GM12878 (cell line): ENCODE measurements at places on chromosomes 1 and 21. TPM values are rescaled to one million over a fixed set of nuclear protein-coding genes. Genes with fewer than 3 reads are reported as not detected.
A peak's percentile ranks its signal among the peaks of the same experiment; 100 is the strongest.

GRCh38 chr1:54255026-54255702 lies 55.2 kb downstream of the MRPL37 start:
- H3K4me1 ChIP-seq = no peaks in the 10 kb centered on the region
- H3K4me3 ChIP-seq = no peak overlapping the region
- no peak for DNase-seq
- no peaks in the 10 kb centered on the region for H3K27me3 ChIP-seq
- no peaks in the 10 kb centered on the region; the same call in 1 of the 2 replicates for H3K36me3 ChIP-seq

GRCh38 chr1:58223522-58223921 lies 323.0 kb downstream of the OMA1 start:
- H3K27ac ChIP-seq = no peak overlapping the region
- no peak overlapping the region for H3K4me3 ChIP-seq
- no peaks in the 10 kb centered on the region; the same call in 1 of the 2 replicates for H3K27me3 ChIP-seq
- no peak for DNase-seq

DNA sequence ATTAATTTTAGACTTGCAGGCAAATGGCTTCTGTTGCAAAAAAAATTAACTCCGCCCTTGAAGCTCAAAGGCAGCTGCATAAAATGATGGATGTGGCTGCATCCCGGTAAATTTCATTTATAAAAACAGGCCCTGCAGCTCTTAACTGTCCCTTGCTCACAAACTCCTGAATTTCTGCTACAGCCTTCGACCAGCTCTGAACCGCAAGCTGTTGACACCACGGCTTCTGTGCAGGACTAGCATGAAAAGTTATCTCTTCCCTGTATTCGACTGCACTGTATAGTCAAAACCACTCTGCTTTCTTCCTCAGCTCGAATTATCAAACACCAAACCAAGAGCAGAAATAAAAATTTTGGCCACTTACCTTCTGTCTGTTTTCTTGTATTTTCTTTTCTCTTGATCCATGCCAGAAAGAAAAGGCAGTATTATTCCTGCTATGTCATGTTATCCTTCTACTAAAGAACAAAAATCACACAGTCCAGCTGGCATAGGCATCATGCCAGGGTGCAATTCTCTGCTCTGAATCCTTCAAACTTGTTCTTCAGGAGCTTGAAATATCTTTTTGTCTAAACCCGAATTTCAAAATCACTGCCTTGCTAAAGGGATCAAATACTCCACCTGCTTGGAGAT lies 195.5 kb upstream of the NCAM2 start:
- DNase-seq = no peak
- H3K27me3 ChIP-seq = no peaks in the 10 kb centered on the region
- no peak overlapping the region for H3K4me3 ChIP-seq
- H3K4me1 ChIP-seq = no peaks in the 10 kb centered on the region

Gene LAPTM5
- 740 and 758 TPM in 2 replicates for total RNA-seq

Gene IPP
- total RNA-seq = 12.8 and 14.6 TPM in 2 replicates

Gene INSRR
- not detected in 2 replicates for total RNA-seq

GRCh38 chr21:17491716-17492414 lies 21.0 kb upstream of the CXADR start:
- H3K4me1 ChIP-seq = peaks cover 4% of the 10 kb centered on the region; the same call in 1 of the 2 replicates
- no peak for DNase-seq
- H3K4me3 ChIP-seq = no peak overlapping the region
- H3K27ac ChIP-seq = no peak overlapping the region
- no peaks in the 10 kb centered on the region for H3K27me3 ChIP-seq
- no peaks in the 10 kb centered on the region for H3K36me3 ChIP-seq

GRCh38 chr1:200669314-200670241 lies at the start of gene DDX59:
DDX59 (minus strand) TSS chr1:200669907; CDS start chr1:200666740, 3,167 bp downstream.
- H3K36me3 ChIP-seq = peaks cover 7% of the 10 kb centered on the region
- DNase-seq = peak; percentile 80
- H3K27ac ChIP-seq = peak within 1 kb of the TSS; percentile 98
- H3K4me3 ChIP-seq = peak within 1 kb of the TSS; percentile 85
- H3K4me1 ChIP-seq = no peaks in the 10 kb centered on the region; the same call in 1 of the 2 replicates

DNA sequence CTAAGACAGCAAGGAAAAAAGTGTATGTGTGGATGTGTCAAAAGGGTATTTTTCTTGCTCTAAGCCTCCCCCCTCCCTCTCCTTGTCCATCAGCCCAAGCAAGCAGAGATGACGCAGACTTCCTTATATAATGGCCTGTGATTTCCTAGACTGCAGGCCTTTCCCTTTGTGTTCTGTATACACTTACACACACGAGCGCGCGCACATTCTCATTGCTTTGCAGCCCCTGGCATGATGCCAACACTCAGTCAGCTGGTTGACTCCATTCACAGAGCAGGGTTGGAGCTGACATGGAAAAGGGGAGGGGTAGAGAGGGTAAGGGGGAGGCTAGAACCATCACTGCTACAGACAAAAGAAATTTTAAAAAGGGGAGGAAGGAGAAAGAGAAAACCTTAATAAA lies 41.8 kb downstream of the GATAD2B start:
- no peak overlapping the region for H3K4me3 ChIP-seq
- H3K36me3 ChIP-seq = peaks cover 5% of the 10 kb centered on the region; the same call in 1 of the 2 replicates
- DNase-seq = no peak
- H3K27ac ChIP-seq = peak overlapping the region; percentile 8; the same call in 1 of the 2 replicates
- H3K4me1 ChIP-seq = no peaks in the 10 kb centered on the region; the same call in 1 of the 2 replicates

DNA sequence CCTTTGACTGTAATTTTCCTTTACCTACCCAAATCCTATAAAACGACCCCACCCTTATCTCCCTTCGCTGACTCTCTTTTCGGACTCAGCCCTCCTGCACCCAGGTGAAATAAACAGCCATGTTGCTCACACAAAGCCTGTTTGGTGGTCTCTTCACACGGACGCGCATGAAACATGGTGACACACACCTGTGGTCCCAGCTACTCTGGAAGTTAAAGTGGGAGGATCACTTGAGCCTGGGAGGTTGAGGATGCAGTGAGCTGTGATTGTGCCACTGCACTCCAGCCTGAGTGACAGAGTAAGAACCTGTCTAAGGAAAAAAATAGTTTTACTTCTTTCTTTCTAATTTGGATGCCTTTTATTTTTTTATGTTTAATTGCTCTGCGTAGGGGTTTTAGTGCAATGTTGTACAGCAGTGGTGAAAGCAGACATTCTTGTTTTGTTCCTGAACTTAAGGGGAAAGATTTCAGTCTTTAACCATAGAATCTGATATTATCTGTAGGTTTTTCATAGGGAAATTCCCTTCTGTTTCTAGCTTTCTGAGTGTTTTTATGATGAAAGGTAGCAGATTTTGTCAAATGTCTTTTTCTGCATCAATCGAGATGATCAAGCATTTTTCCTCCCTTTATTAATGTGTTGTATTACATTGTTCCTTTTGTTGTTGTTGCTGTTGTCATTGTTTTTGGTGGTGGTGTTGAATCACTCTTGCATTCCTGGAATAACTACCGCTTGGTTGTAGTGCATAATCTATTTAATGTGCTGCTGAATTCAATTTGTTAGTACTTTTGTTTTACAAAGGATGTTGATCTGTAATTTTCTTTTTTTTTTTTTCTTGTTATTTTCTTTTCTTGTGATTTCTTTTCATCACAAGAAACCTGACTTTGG lies 497.4 kb downstream of the DISC1 start:
- no peaks in the 10 kb centered on the region for H3K27me3 ChIP-seq
- H3K27ac ChIP-seq = no peak overlapping the region
- no peaks in the 10 kb centered on the region for H3K36me3 ChIP-seq
- no peak overlapping the region for H3K4me3 ChIP-seq
- H3K4me1 ChIP-seq = no peaks in the 10 kb centered on the region

Gene PRELP
- 0.05 TPM in 2 replicates for total RNA-seq

- H3K4me3 ChIP-seq = no peak overlapping the region
- no peaks in the 10 kb centered on the region for H3K36me3 ChIP-seq
- H3K27ac ChIP-seq = no peak overlapping the region
- H3K4me1 ChIP-seq = peaks cover 6% of the 10 kb centered on the region
- H3K27me3 ChIP-seq = peaks cover 38% of the 10 kb centered on the region
- DNase-seq = no peak
Measured at GRCh38 chr1:180232521-180233043, 2.5 kb downstream of the LHX4 start.

- DNase-seq = no peak
- H3K4me1 ChIP-seq = no peaks in the 10 kb centered on the region
- H3K36me3 ChIP-seq = no peaks in the 10 kb centered on the region
- H3K27me3 ChIP-seq = no peaks in the 10 kb centered on the region
- H3K27ac ChIP-seq = no peak overlapping the region
Measured at GRCh38 chr1:91386109-91386508, 18.5 kb downstream of the HFM1 start.

GRCh38 chr1:151133018-151133806 lies 13.2 kb downstream of the SEMA6C start:
- H3K27ac ChIP-seq = no peak overlapping the region
- H3K36me3 ChIP-seq = no peaks in the 10 kb centered on the region
- DNase-seq = no peak
- H3K4me1 ChIP-seq = peaks cover 8% of the 10 kb centered on the region; the same call in 1 of the 2 replicates

DNA sequence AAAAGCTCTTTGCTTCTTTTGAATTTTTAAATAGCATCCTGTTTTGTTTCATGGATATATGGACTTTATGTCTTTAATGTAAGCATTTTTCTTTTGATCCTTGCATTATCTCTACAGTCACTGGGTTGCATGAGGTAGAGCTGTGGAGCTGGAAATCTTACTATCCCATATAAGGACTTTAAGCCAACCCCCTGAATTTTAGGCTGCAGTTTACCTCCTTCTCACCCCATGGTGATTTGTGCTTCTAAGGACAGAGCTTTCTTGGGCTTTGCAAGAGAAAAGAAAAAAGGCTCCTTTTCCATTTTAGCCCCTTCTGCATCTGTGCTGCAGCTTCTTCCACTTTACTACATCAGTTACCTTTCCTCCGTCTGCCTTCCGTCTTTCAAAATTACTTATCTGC lies 373.8 kb downstream of the HHAT start:
- H3K27me3 ChIP-seq = no peaks in the 10 kb centered on the region
- peaks cover 1% of the 10 kb centered on the region for H3K4me1 ChIP-seq
- no peak overlapping the region for H3K27ac ChIP-seq
- H3K4me3 ChIP-seq = no peak overlapping the region
- DNase-seq = no peak

- no peak overlapping the region for H3K27ac ChIP-seq
- H3K4me3 ChIP-seq = no peak overlapping the region
- H3K27me3 ChIP-seq = no peaks in the 10 kb centered on the region
Measured at GRCh38 chr1:230812568-230812967, 55.8 kb downstream of the C1orf198 start.

Gene ITGB2
- total RNA-seq = 162 and 172 TPM in 2 replicates
